ENCODE measurements at places on chromosomes 7 and 10.

DNA sequence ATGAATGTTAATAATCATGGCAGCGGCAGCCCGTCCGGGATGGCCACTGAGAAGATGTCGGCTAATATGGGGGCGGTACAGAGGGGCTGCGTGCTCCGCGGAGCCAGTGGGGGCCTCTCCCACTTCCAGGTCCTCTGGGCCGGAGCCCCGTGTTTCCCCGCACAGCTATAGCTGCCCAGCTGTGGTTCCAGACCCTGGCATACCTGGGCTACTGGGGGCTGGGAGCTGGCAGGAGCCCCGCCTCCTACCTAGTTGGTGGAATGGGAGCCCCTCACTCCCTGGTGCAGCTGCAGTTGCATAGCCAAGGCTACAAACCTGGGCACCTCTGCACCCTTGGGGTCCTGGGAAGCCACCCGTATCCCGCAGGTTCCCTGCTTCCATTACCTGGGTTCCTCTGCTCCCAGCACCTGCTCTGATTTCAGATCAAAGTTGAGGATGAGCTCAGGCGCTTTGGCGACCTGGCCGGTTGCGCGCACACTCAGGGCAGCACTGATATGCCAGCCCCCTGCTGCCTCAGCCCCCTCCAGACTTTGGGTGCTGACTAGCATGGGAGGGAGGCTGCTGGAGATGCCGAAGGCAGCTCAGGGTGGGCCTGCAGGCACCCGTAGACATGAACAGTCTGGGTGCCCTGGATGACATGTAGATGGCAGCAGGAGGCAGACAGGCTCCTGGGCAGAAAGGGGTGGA is 236.5 kb upstream of the SEMA3D start:
- DNase-seq = no peak

- DNase-seq = no peak
These were observed 70.3 kb downstream of the C10orf143 start for GRCh38 chr10:130040351-130040750.

DNA sequence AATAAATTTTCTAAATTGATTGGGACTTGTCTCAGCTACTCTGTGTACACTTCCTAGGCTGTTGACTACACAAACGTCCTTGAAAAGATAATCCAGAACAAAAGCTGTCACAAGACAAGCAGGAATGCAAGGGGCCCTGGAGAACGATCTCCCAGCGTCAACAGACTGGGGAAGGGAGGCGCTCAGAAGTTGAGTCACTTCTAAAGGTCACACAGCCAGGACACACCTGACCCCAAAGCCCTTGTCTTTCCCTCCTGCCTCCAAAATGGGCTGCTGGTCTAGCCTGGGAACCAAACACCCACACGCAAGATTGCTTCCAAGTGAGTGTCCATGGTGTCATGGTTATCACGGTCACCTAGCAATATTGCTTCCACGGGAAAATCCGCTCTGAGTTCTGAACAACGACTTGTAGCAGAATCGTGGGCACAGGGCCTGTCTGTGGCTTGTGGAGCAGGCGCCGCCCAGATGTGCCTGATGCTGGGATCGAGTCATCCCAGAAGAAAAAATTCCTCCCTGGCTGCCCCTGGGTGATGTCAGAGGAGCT is 49.8 kb downstream of the SPOCK2 start:
- no peak for DNase-seq

DNA sequence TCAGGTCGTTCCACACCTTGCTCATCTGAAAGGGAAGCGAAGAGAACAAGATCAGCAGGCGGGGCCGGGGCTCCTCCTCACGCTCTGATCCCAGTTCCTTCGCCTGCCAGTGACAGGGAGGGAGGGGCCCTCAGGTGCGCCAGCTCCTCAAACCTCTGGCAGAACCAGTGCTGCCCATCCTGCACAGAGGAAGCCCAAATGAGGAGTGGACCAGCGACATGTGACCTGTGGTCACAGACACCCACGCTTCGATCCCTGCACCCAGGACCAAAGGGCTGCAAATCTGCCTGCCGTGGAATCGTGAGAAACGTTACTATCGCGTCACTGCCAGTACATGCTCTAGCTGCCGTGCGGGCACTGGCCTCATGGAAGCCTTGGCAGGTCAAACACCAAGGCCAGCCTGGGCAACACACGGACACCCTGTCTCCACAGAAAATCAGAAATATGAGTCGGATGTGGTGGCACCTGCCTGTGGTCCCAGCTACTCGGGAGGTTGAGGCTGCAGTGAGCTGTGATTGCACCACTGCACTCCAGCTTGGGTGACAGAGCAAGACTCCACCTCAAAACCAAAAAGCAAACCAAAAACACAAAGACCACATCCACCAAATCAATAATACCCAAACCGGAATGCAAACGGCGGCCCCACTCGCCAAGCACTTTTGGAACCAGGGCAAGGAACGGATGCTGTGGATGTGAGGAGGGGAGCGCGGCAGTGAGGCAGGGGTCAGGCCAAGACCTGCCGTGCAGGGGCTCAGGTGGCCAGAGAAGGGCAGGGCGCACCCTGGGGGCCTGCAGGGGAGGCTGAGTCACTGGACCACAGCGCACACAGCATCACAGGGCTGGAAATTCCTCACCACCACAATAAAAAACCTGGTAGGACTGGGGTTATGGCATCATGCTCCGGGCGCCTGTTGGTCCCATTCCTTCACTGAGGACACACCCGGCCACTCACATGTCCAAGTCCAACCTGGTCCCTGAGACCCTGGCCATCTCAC is 13.4 kb downstream of the NUDT1 start:
- no peak for DNase-seq

DNA sequence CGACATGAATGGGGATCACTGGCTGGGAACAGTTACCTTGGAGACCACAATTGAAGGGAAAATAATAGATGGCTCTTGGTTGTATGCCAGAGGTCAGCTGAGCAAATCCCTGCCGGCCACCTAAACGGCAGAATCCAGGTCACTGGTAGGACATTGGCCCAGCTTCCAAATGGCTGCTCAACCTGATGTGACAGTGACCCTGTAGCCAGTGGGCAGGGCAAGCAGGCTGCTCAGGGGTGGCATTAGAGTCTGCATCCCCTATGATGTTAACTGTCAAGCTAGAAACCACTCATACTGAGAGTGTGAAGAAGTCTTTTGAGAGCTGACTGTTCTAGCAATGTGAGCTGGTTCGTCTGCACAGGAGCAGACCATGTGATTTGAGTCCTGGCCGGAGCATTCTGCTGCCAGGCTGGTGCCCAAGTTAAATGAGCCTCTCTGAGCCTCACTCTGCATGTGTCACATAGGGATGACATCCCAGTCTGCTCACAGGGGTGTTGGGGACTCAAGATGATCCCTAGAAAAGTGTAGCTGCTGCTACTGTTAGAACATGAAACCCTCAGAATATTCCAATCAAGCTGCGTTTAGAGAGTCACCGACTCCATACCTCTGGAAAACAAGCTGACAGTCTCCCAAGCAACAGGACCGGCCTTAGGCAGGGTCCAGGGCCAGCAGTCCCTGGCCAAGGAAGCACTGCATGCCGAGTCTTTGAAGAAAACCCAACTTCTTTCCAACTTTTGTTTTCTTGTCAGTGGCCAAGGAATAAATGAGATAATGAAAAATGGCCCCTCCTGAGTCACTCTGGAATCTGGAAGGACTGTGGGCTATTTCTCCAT is 69.7 kb downstream of the VWA2 start:
- no peak for DNase-seq
